Osteocyte (in vitro differentiated cells): ENCODE measurements at places on chromosomes 4 and X.

GRCh38 chr4:780716-781492, 45.0 kb downstream of the CPLX1 start:
- DNase-seq = no peak
- peaks cover 31% of the 10 kb centered on the region for H3K4me1 ChIP-seq
- peak overlapping the region; percentile 88 for H3K4me3 ChIP-seq
- H3K27me3 ChIP-seq = no peaks in the 10 kb centered on the region
- H3K27ac ChIP-seq = peak overlapping the region; percentile 84
- peaks cover 29% of the 10 kb centered on the region for H3K36me3 ChIP-seq

DNA sequence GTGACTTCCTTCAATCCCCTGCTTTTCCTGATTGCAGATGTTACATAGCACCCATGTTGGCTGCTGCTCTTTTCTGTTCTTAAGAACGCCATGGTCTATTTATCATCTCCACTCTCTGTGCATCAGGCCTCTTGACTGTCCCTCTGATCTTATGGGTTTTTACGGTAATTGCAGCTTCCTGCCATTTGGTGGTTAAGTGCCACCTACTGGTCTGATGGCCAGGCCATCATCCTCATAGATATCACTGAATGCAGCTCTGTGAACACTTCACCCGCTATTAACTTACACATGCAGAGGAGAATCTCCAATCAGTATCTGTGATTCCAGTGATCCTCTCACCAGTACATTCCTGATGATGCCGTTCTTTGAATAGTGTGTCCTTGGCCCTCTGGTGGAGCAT, 382.4 kb downstream of the TRAM1L1 start:
- no peak for DNase-seq
- no peaks in the 10 kb centered on the region for H3K4me1 ChIP-seq
- H3K4me3 ChIP-seq = no peak overlapping the region
- no peaks in the 10 kb centered on the region for H3K36me3 ChIP-seq

DNA sequence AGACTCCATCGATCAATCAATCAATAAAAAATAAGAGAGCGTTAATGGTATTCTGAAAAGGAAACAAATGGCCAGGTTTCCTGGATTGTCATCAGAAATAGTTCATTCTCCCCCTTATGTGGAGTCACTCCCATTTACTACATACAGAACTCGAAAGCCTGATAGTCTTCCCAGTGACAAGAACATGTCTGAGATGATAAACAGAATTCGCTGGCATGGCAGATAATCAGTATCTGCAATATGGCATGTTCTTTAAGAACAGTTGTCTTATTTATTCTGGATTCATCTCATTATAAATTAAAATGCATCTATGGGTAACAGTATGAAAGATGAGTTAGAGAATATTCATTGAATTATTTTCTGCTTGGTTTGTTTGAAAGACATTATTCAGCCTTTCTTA, 61.4 kb downstream of the LRP2BP start:
- DNase-seq = no peak
- peaks cover 40% of the 10 kb centered on the region for H3K4me1 ChIP-seq
- H3K4me3 ChIP-seq = no peak overlapping the region
- H3K36me3 ChIP-seq = peaks cover 44% of the 10 kb centered on the region
- H3K27me3 ChIP-seq = no peaks in the 10 kb centered on the region

DNA sequence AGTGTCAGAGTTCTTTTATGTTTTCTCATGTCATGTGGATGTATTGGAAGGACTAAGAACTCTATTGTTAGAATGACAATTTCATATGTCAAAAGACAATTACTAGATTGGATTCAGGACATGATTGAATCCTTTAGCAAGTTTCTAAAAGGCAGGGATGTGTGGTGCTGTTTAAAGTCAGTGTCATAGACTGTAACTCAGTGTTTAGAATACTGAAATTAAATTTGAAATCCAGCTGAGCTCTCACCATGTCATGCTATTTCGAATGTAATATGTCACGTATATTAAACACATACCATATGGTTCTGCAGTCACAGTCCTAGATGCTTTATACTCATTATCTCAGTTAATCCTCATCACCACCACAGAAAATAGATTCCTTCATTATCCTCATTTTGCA, 7.8 kb downstream of the GUCY1B1 start:
- H3K27ac ChIP-seq = no peak overlapping the region
- H3K36me3 ChIP-seq = peaks cover 12% of the 10 kb centered on the region
- no peak for DNase-seq
- H3K27me3 ChIP-seq = no peaks in the 10 kb centered on the region
- H3K4me3 ChIP-seq = no peak overlapping the region
- H3K4me1 ChIP-seq = peaks cover 24% of the 10 kb centered on the region

- H3K4me3 ChIP-seq = no peak overlapping the region
- peaks cover 30% of the 10 kb centered on the region for H3K36me3 ChIP-seq
- H3K4me1 ChIP-seq = peaks cover 6% of the 10 kb centered on the region
- DNase-seq = no peak
Observed at GRCh38 chr4:112270640-112271421, 14.9 kb downstream of the TIFA start.

DNA sequence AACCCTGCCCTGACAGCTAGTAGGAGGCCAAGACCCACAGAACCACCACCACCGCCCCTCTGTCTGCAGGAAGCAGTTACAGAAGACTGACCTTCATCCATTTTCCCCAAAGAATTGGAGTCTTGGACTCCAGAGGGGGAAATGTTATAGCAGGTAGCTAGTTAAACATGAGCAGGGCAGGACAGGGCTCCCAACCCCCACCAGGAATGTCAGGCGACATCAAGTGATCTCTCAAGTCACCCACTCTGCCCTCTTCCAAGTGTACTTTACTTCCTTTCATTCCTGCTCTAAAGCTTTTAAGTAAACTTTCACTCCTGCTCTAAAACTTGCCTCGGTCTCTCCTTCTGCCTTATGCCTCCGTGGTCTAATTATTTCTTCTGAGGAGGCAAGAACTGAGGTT, 17.1 kb upstream of the AADAT start:
- H3K36me3 ChIP-seq = no peaks in the 10 kb centered on the region
- no peak overlapping the region for H3K4me3 ChIP-seq
- no peak for DNase-seq

GRCh38 chr4:128462103-128462783, 174.6 kb upstream of the PGRMC2 start:
- no peaks in the 10 kb centered on the region for H3K27me3 ChIP-seq
- H3K4me3 ChIP-seq = no peak overlapping the region
